Ascending aorta (tissue), 2 donors: ENCODE measurements at places on chromosomes 7 and 10.

DNA sequence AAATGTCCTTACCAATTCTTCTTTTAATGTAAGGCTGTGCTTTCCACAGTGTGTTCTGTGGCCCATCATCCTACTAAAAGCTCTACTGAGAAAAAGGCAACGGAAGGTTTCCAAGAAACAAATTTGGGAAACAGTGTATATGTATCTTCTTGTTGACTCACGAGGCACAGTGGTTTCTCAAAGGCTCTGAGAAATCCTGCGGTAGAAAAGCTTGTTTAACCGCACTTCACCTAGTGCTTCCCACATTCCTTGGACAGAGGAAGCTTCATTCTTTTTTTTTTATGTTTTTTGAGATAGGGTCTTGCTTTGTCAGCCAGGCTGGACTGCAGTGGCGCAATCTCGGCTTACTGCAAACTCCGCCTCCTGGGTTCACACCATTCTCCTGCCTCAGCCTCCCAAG lies 84.5 kb downstream of the TACC2 start:
- no peak overlapping the region for H3K27ac ChIP-seq
- H3K4me1 ChIP-seq = no peaks in the 10 kb centered on the region
- H3K4me3 ChIP-seq = no peak overlapping the region
- DNase-seq = peak; percentile 19
- H3K27me3 ChIP-seq = no peaks in the 10 kb centered on the region

- peaks cover 7% of the 10 kb centered on the region for H3K4me1 ChIP-seq
- no peaks in the 10 kb centered on the region for H3K36me3 ChIP-seq
- no peak overlapping the region for H3K27ac ChIP-seq
- no peak overlapping the region for H3K4me3 ChIP-seq
- DNase-seq = no peak
These were observed 101.8 kb downstream of the JMJD1C start for GRCh38 chr10:63363951-63364350.

DNA sequence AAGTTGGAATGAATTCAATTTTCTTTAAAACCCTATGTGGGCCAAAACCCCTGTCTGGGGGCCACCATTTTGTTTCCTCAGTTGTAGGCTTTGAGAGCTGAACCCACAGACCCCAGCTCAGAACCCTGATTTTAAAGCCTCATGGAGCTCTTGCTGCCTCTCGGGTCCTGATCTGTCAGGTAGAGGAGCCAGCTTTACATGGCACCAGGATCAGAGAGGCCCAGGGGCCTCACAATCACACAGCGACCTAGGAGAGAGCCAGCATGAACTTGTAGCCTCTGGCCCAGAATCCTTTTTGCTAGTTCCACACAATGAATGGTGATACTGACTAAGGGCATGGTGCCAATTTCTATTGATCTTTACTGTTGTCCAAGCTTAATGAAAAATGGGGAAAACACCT lies 84.3 kb upstream of the SORCS3 start:
- DNase-seq = no peak
- no peaks in the 10 kb centered on the region for H3K27me3 ChIP-seq

DNA sequence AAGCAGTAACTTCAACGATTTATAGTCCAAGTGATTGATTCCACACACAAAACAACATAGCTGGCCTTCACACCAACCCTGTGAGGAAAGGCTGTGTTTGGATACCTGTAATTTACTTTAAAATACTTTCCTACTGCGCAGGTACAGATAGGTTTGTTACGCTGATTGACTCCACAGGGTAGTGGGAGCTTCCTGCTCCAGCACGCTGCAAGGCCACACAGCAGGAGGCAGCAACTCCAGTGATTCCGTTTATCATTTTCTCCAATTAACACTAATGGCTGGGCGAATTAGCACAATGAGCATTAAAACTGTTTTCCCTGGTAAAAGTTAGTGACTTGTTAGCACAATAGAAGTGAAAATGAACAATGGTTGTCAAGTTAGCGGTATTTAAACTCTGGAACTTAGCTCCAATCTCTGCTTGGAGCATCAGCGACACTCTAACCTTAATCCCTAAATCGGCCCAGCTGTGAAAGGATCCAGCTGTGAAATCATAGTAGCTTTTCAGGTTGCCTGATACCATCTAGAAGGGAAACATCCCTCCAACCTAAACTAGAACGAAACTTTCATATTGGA lies 959 bp downstream of the DCLRE1C start:
- no peak for DNase-seq
- no peaks in the 10 kb centered on the region for H3K27me3 ChIP-seq
- H3K4me1 ChIP-seq = peaks cover 4% of the 10 kb centered on the region
- H3K4me3 ChIP-seq = peak overlapping the region; percentile 87

DNA sequence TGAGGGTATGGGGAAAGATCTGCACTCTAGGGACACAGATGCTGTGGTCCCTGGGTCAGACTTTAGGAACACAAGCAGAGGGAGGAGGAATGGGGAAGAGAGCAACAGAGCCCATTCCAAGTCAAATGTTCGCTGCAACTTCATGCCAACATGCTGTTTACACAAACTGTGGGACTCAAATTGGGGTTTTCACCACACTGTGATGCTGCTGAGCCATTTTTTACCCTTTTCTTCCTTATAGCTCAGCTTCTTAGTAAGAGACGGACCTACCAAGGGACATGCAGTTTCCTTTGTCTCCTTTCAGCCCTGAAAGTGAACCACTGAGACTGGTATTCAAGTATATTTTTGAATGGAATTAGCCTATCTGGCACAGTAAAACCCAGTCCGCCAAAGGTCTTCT lies 64.3 kb upstream of the AGK start:
- no peak overlapping the region for H3K4me3 ChIP-seq
- H3K27ac ChIP-seq = no peak overlapping the region
- no peaks in the 10 kb centered on the region for H3K27me3 ChIP-seq
- H3K36me3 ChIP-seq = no peaks in the 10 kb centered on the region
- DNase-seq = no peak

DNA sequence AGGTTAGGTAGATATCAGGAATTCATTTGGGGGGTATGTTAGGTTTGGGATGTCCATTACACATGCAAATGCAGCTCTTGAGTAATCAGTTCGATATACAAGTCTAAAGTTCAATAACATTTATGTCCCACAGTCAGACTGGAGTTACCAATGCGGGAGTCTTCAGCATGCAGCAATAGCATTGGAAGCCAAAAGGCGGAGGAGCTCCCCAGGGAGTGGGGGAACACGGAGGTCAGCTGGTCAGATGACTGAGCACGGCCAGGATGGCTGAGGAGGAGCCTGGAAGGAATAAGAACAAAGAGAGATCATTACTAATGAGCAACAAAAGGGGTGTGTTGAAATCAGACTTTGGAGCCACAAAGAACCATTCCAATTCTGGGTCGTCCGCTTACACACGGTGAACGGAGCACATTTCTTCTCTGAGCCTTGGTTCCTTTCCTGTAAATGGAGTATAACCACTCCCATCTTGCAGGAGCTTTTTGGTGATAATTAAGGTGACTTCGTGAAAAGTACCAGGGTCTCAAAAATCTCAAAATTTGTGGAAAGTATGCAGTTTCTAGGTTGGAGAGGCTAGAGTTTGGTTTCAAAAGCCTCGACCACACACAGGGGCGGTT lies 478 bp upstream of the ZNF22 start:
- H3K4me1 ChIP-seq = peaks cover 49% of the 10 kb centered on the region
- peak; percentile 88 for DNase-seq
- H3K27me3 ChIP-seq = no peaks in the 10 kb centered on the region

GRCh38 chr7:21327422-21328409 lies 100.2 kb upstream of the SP4 start:
- no peak overlapping the region for H3K4me3 ChIP-seq
- H3K27me3 ChIP-seq = no peaks in the 10 kb centered on the region
- no peaks in the 10 kb centered on the region for H3K4me1 ChIP-seq
- H3K27ac ChIP-seq = no peak overlapping the region
- DNase-seq = no peak

DNA sequence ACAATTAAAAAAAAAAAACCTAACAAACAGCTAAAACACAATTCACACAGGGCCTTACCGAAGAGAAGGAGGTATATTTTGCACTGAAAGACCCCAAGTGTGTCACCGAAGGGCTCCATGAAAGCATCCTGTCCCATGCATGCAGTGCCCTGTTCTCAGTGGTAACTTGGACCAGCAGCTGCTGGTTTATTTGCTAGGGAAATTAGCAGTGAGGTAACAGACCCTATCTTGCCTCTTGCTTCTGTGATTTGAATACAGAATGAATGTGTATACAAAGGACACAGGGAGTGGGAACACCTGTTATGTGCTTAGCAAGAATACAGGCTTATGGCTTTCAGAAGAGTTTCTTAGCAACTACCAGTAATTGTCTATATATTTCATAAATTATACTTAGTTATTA lies at the start of gene HEPACAM2:
HEPACAM2 (minus strand) TSS at position 160 of the 400 bp plus-strand sequence.
- no peaks in the 10 kb centered on the region for H3K4me1 ChIP-seq
- H3K4me3 ChIP-seq = no peak within 1 kb of the TSS
- DNase-seq = no peak
- H3K27me3 ChIP-seq = no peaks in the 10 kb centered on the region
- H3K36me3 ChIP-seq = no peaks in the 10 kb centered on the region
- no peak within 1 kb of the TSS for H3K27ac ChIP-seq

DNA sequence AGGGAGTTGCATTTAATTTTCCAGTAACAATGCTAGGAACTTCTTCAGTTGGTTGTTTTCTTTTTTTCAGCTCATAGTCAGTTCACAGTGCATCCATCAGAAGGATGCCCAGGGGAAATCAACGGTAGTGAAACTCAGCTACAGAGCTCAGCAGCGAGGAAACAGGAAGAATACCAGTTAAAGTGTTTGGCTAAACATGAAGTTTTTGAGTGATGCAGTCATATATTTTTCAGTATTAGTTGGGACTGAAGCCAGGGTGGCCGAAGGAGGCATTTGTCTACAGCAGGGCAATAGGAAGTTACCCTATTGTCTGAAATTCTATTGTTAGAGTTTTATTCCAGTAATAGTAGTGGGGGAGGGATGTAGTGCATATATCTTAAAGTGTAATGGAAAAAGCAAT lies 45.3 kb upstream of the MALRD1 start:
- no peaks in the 10 kb centered on the region for H3K36me3 ChIP-seq
- H3K27ac ChIP-seq = no peak overlapping the region
- H3K4me1 ChIP-seq = no peaks in the 10 kb centered on the region
- no peak overlapping the region for H3K4me3 ChIP-seq

DNA sequence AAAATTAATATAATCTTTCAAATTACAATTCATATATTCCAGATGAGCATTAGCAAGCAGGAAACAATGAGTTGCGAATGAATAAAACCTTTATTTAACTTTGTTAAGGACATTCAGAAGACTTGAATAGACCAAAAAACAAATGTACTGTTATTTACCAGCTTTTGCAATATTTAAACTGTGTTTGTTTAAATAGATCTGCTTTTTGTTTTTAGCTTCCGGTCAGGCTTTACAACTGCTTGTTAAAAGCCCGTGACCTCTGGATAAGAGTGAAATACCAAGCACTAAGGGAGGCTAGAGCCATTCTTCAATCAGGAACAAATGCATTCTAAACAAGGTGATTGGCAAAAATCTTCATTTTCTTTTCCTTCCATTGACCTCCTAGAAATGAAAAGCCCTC lies 184.9 kb upstream of the GNAI1 start:
- H3K27ac ChIP-seq = no peak overlapping the region
- no peaks in the 10 kb centered on the region for H3K36me3 ChIP-seq
- H3K4me3 ChIP-seq = no peak overlapping the region
- H3K27me3 ChIP-seq = no peaks in the 10 kb centered on the region
- no peak for DNase-seq

GRCh38 chr7:106134241-106134640 lies 22.1 kb upstream of the SYPL1 start:
- no peaks in the 10 kb centered on the region for H3K36me3 ChIP-seq
- no peak overlapping the region for H3K4me3 ChIP-seq
- H3K27ac ChIP-seq = no peak overlapping the region
- no peaks in the 10 kb centered on the region for H3K27me3 ChIP-seq
- H3K4me1 ChIP-seq = peaks cover under 1% of the 10 kb centered on the region

- H3K4me3 ChIP-seq = no peak overlapping the region
- peak overlapping the region; percentile 65 for H3K27ac ChIP-seq
- peaks cover 2% of the 10 kb centered on the region for H3K4me1 ChIP-seq
- no peaks in the 10 kb centered on the region for H3K27me3 ChIP-seq
- no peaks in the 10 kb centered on the region for H3K36me3 ChIP-seq
These were observed 108.9 kb upstream of the FAM3C start for GRCh38 chr7:121505021-121505420.

GRCh38 chr7:77428777-77429231 lies 12.7 kb upstream of the GSAP start:
- no peak overlapping the region for H3K4me3 ChIP-seq
- H3K36me3 ChIP-seq = no peaks in the 10 kb centered on the region
- H3K27ac ChIP-seq = peak overlapping the region; percentile 24
- no peaks in the 10 kb centered on the region for H3K27me3 ChIP-seq
- peak; percentile 70 for DNase-seq

GRCh38 chr10:18368682-18369081 lies 228.5 kb downstream of the CACNB2 start:
- no peak overlapping the region for H3K27ac ChIP-seq
- H3K27me3 ChIP-seq = no peaks in the 10 kb centered on the region
- no peaks in the 10 kb centered on the region for H3K36me3 ChIP-seq
- H3K4me3 ChIP-seq = no peak overlapping the region
